ENCODE measurements at places on chromosomes 1 and 21.

DNA sequence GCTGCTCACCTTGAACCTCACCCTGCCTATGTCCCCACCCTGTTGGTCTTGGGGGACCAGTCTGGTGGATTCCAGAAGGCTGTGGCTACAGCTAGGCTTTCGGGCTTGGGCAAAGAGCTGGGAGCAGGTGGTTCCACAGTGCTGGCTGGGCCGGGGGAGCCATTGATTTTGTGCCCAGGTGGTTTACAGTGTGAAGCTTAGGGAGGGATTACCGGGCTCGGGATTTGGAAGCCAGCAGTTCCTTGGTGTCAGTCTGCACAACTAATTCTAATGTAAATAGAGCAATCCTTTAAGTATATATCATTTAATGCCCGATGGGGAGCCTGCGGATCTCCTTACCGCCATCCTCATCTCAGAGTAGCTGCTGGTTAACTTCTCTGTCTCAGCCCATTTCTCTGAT is 38.2 kb downstream of the PRDM16 start:
- H3K27me3 ChIP-seq, result peaks cover 5% of the 10 kb centered on the region
- DNase-seq, result no peak
- no peaks in the 10 kb centered on the region for H3K36me3 ChIP-seq
- no peak overlapping the region for H3K4me3 ChIP-seq
- H3K27ac ChIP-seq, result no peak overlapping the region

DNA sequence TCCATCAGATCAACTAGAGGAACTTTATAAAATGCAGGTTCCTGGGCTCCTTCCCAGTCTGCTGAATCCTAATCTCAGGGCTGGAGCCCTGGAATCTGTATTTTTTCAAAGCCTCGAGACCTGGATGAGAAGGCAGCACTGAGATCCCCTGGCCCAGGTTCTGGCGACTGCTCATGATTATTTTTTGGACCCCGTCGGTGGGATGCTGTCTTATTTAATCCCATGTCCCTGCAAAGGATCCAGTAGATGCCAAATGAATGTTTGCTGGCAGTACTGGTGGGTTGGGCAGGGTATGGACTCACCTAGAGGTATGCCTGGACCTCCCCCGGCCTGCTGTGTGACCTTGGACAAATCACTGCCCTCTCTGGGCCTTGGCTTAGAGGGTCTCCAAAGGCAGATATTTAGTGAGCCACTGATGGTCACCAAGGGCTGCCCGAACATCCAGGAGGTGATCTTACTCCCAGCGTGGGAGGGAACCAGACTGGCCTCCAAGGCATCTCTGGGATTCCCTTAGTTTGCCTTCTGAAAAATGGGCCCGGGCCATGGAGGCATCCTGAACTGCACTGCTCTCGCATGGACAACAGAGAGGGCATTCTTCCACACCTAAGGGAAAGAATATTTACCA is 91.6 kb upstream of the RUNX3 start:
- H3K4me3 ChIP-seq, result peak overlapping the region; percentile 82
- peaks cover 61% of the 10 kb centered on the region for H3K4me1 ChIP-seq
- no peak for DNase-seq
- peak overlapping the region; percentile 97 for H3K27ac ChIP-seq
- H3K36me3 ChIP-seq, result no peaks in the 10 kb centered on the region

DNA sequence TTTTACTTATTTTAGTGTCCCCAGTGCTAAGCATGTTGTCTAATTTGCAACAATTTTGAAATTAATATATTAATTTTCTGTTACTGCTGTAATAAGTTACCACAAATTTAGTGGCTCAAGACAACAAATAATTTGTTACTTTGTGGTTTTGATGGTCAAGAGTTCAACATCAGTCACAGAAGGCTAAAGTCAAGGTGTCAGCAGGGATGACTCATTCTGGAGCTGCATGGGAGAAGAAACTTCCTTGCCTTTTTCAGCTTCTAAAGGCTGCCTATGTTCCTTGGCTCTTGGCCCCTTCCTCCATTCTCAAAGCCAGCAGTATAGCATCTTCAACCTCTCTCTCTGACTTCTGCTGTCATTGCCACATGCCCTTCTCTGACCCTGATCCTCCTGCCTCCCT is 271.8 kb downstream of the HLX start:
- DNase-seq, result no peak
- H3K27me3 ChIP-seq, result peaks cover 7% of the 10 kb centered on the region
- no peaks in the 10 kb centered on the region for H3K36me3 ChIP-seq
- H3K4me3 ChIP-seq, result no peak overlapping the region
- no peak overlapping the region for H3K27ac ChIP-seq

GRCh38 chr1:192831706-192832355 is 23.0 kb downstream of the RGS2 start:
- H3K36me3 ChIP-seq, result no peaks in the 10 kb centered on the region
- H3K4me1 ChIP-seq, result no peaks in the 10 kb centered on the region
- no peak overlapping the region for H3K4me3 ChIP-seq

DNA sequence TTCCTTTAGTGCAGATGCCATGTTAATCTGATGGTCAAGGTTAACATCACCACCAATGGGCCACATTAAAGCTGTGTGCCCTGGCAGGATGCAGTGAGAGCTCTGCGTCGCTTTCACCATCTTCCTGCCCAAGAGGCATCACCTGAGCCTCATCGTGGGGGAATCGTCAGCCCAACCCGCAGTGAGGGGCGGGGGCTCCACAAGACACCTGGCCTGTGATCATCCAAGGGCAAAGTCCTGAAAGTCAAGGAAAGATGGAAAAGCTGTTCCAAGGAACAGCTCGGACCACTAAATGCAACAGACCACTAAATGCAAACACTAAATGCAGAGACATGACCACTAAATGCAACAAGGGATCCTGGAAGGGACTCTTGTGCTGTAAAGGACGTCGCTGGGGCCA is 49.9 kb downstream of the WDR4 start:
- peaks cover 42% of the 10 kb centered on the region for H3K4me1 ChIP-seq
- H3K27me3 ChIP-seq, result peaks cover 24% of the 10 kb centered on the region
- DNase-seq, result no peak
- no peak overlapping the region for H3K27ac ChIP-seq
- H3K4me3 ChIP-seq, result no peak overlapping the region

DNA sequence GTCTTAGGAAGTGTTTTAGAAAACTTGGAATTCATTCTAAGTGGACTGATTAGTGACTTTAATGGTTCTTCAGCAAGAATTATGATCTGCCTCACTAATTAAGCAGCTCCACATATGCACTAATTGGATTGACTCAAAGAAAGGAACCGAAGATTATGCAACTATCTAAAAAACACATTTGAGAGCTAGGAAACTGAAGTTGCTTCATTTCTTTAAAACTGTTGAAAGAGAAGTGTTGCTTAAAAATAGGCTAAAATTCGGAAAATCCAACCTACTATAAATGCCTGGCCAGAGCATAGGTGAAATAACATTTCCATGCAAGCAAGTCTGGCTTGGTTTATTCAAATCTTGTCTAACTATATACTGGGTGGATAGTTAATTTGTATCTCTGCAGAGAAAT is 502.9 kb upstream of the ZRANB2 start:
- H3K4me3 ChIP-seq, result no peak overlapping the region
- DNase-seq, result no peak
- no peaks in the 10 kb centered on the region for H3K27me3 ChIP-seq
- no peaks in the 10 kb centered on the region for H3K36me3 ChIP-seq
- H3K4me1 ChIP-seq, result no peaks in the 10 kb centered on the region
- H3K27ac ChIP-seq, result no peak overlapping the region

DNA sequence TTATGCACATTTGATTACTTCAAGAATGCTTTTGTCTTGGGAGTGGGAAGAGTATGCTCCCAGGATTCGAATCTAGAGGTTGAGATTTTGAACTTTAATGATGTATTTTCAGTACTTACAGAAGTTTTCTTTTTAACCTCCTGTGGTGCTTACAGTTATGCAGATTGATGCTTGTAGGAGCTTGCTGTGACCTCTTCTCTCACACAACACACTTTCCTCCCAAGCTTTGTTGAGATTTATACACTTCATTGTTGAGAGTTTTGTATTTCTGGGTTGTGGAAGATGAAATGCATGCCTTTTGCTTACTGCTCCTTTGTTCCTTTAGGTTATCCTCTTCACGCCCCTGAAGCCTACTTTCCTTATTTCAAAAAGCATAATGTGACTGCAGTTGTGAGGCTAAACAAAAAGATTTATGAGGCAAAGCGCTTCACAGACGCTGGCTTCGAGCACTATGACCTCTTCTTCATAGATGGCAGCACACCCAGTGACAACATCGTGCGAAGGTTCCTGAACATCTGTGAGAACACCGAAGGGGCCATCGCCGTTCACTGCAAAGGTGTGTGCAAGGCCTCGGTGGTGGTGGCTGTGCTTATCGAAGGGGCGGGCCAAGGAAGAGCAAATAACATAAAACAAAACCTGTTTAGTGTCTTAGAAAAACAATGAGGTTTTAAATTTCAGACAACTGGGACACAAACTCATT is 75.5 kb upstream of the GPR88 start:
- no peak for DNase-seq
- peaks cover under 1% of the 10 kb centered on the region for H3K36me3 ChIP-seq
- H3K27ac ChIP-seq, result no peak overlapping the region
- peaks cover 19% of the 10 kb centered on the region for H3K4me1 ChIP-seq
- H3K4me3 ChIP-seq, result no peak overlapping the region

GRCh38 chr1:56627636-56628039 is 17.5 kb upstream of the PRKAA2 start:
- no peaks in the 10 kb centered on the region for H3K4me1 ChIP-seq
- DNase-seq, result no peak

DNA sequence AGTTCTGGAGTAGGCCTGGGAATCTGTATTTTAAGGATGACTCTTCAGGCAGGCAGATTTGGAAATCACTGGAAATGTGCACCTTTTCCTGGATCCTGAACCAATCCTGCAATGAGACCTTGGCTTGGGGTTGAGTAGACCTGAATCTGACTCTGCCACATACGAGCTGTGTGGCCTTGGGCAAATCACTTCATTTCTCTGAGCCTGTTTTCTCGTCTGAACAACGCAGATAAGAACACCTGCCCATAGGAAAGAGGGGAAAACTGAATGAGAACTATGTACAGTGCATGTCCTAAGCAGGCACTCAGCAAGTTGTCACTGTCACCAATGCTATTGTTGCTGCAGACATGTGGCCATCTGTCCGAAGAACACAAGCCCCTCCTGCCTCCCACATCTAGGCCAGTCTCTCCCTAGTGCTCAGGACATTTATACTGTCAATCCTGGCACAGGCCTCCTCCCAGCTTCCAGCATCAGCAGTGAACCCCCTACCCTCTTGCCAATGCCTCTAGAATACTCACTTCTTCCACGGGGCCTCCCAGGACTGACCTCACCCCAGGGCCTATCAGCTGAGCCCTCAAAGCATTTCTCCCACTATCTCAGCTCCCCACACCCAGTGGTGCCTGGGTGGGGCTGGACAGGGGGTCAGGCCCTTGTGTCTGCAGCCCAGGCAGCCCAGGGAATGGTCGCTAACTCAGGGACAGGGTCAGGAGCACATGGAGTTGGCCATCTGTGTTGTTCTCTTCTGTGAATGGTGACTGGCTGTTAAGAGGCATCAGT is 88.8 kb upstream of the ZBTB40 start:
- no peak overlapping the region for H3K4me3 ChIP-seq
- peaks cover 52% of the 10 kb centered on the region for H3K27me3 ChIP-seq
- H3K27ac ChIP-seq, result no peak overlapping the region
- DNase-seq, result no peak
- no peaks in the 10 kb centered on the region for H3K36me3 ChIP-seq
- no peaks in the 10 kb centered on the region for H3K4me1 ChIP-seq

DNA sequence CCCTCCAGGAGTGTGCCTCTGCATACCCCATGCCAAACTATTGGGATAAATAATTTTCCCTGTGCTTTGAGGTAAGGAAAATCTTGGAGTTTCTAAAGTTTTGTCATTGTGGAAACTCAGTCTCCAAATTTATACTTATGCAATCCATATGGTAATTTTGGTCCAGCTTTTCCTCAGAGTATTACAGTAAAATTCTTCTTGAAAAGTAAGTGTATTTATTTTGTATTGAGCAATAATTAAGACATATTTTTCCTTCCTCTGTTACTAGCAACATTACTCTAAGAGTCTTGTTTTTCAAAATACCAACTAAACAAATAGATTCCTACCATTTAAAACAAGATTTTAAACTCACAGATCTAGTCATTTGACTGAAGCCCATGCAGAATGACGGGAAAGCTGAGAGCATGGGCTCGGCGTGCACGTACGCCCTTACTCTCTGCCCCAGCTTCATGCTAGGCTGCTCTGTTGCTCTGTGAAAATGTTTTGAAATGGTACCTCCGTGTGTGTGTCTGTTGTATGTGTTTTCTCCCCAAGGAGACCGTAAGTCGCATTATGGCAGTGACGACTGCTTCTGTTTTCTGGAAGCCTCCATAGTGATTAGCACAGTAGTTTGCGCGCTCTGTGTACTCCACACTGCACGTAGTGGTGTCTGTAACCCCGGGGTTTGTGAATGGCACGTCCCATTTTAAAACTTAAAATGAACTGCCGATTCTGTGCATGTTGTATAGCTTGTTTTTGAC is 165.3 kb downstream of the SDCCAG8 start:
- peak overlapping the region; percentile 7 for H3K4me3 ChIP-seq
- peak overlapping the region; percentile 72 for H3K27ac ChIP-seq
- no peaks in the 10 kb centered on the region for H3K36me3 ChIP-seq

- H3K4me3 ChIP-seq, result no peak overlapping the region
- no peak overlapping the region for H3K27ac ChIP-seq
- H3K36me3 ChIP-seq, result no peaks in the 10 kb centered on the region
- H3K27me3 ChIP-seq, result no peaks in the 10 kb centered on the region
Observed at GRCh38 chr1:76281306-76281705, 206.8 kb downstream of the ST6GALNAC3 start.

DNA sequence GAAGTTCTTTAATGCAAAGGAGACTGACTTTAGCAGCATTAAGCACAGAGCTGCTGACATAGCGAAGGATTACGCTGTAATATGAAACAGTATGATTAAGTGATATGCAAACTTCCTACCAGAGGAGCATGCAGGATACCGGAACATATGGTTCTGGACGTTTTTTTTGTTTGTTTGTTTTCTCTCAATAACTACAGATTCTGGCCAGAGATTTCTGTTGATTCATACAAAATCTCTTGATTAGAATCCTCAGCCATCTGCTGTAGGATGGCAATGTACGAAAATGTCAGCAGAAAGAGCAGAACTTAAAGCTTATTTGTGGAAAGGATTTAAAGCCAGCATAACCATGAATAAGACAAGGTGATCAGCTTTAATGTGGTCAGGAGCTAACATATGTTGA is 970.7 kb downstream of the KCNT2 start:
- H3K27ac ChIP-seq, result no peak overlapping the region
- H3K36me3 ChIP-seq, result no peaks in the 10 kb centered on the region
- H3K4me3 ChIP-seq, result no peak overlapping the region
- H3K27me3 ChIP-seq, result no peaks in the 10 kb centered on the region
- no peak for DNase-seq

DNA sequence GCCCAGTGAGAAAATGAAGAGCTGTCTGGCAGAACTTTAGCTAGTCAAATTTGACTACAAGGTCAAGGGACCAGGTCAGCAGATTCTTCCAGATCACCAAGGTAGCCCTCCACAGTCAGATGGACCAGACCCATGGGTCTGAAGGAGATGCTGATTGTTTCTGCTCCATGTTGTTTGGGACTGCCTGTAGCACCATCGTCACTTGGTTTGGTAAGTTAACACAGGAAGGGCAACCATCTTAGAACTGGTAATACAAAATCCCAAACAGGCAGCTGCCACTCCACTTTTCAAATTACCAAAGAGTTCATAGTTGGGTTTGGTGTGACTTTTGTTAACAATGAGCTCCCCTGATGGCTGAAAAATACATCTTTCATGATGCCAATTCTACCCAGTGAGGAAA is 9.0 kb downstream of the ITPKB start:
- H3K27ac ChIP-seq, result peak overlapping the region; percentile 93
- no peak for DNase-seq
- peaks cover 100% of the 10 kb centered on the region for H3K4me1 ChIP-seq
- H3K4me3 ChIP-seq, result peak overlapping the region; percentile 6
- no peaks in the 10 kb centered on the region for H3K27me3 ChIP-seq
